PC-9 (cell line): ENCODE measurements at places on chromosomes 11 and 22.

GRCh38 chr11:119011476-119012053 is 6.6 kb downstream of the RPS25 start:
- DNase-seq = no peak

DNA sequence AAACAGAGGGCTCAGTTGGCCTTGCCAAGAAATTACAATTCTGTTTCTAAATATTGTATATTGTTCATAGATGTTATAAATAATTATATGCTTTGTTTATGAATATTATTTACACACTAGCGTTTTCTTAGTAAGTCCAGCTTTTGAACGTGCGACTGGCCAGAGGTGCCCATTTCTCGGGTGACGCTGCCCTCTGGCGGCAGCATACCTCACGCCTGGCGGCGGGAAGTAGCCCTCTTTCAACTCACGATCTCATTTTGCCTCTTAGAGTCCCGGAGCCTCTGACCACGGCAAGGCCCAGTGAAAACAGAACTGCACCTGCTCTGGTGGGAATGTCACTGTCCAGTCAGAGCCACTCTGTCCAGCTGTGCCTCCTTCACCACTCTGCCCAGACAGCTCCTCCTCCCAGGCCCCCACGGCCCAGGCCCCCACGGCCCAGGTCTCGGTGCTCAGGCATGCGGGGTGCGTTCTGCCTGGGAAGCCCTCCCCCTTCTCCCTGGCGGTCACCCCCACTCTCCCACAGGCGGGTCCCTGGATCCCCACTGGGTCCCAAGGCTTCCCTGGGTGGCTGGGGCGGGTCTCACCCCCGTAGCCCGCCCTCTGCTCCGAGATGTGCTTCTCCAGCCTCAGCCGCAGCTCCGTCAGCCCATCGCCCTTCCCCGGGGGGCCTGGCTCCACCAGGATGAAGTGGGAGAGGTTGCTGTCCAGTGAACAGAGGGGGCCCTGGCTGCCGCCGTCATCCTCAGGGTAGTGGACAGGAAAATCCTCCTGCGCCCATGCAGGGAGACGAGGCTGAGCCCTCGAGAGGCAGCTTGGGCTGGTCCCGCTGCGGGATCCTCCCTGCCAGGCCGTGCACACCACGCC is 19.3 kb downstream of the TSSC4 start:
- DNase-seq = peak; percentile 45

DNA sequence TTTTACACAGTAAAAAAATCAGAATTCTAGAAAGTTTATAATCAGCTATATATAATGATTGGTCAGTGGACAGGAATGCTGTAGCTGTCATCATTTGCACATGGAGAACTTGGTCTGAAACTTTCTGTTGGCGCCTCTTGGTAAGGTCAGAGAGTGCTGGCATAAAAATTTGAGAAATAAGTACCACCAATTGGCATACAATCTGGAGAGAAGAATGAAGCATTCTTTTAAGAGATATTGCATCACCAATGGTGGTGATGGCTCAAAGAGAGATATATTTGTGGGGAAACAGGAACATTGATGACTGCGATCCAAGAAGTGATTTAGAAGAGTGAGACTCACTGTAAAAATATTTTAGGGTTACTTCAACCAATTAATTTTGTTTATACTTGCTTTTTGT is 19.8 kb upstream of the OOSP1 start:
- DNase-seq = no peak

DNA sequence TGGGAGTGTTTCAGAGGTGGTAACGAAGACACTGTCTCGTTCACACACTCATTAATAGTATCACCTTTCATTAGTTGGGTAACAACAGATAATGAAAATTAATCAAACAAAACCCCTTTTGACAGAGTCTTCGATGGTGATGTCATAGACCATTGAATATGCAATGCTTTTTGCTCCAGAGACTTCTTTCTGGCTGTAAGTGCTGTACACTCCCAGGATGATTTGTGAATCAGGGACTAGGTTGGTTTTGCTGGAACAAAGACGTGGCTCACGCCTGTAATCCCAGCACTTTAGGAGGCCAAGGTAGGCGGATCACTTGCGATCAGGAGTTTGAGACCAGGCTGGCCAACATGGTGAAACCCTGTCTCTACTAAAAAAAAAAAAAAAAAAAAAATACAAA is 9.5 kb upstream of the RASSF10 start:
- no peak for DNase-seq

- DNase-seq = no peak
Measured at GRCh38 chr11:79922641-79923040, 481.8 kb upstream of the TENM4 start.

- DNase-seq = no peak
Measured at GRCh38 chr11:111296196-111296595, 2.1 kb upstream of the POU2AF3 start.
